ENCODE measurements at places on chromosomes 1 and 21.

DNA sequence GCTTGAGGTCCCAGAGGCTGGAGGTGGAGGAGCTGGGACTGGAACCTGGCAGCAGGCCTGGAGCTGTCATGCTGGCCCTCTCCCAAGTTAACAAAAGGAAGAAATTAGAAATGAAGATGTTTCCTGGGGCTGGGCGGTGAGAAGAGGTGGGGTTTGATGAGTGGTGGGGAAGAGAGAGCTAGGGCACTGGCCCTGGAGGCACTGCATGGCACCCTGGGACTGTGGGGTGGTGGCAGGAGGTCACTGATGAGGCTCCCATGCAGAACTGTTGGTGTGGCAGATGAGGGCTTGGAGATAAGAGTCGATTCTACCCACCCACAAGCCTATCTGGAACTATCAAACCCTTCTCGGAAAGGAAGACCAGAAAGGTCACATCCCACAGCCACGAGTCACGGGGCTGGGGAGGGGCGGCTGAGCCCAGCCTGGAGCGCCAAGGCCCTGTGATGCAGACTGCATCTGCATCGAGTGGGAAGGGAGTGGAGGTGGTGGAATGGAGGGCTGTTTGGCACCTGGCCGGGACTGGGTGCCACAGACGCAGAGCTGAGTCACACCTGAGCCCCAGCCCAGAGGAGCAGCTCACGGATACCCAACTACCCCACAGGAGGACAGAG is 29.4 kb downstream of the MRPL37 start:
- no peak for DNase-seq

GRCh38 chr21:17763288-17764037 is 55.7 kb downstream of the C21orf91 start:
- no peak for DNase-seq

GRCh38 chr1:33684396-33685179 is 179.3 kb upstream of the HMGB4 start:
- no peak for DNase-seq

- no peak for DNase-seq
Measured at GRCh38 chr1:55001311-55001710, 2.6 kb downstream of the BSND start.

GRCh38 chr1:108636876-108637275 is 24.0 kb downstream of the HENMT1 start:
- no peak for DNase-seq

Measured in substantia nigra (tissue), 51 donors.